ENCODE measurements at places on chromosomes 6 and 20. TPM values are rescaled to one million over a fixed set of nuclear protein-coding genes. Genes with fewer than 3 reads are reported as not detected.
A peak's percentile ranks its signal among the peaks of the same experiment; 100 is the strongest.

DNA sequence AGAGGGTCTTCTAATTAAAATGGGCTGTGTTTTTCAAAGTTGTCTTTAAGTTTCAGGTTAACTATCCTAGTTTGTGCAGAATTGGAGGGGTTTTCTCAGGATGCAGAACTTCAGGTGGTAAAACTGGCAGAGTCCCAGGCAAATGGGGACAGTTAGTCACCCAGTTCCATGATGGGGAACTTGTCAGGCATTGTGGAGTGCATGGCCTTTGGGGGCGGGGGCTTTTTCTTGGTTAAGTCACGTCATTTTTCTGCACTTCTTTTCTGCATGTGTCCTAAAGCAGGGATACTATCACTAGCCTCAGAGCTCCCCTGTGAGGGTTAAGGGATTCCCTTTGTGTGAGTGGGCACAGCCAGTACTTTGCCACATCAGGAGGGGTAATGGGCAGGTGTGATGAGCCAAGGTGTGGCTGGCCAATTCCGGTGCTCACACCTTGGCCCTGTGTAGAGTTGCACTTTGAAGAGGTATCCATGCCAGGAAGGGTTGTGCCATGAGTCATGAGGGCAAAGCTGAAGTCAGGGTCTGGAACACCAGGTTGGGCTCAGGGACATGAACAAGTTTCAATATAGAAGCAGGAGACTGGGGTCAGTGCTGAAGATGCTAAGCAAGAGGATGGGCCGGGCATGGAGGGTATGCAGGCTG, 126.0 kb upstream of the RREB1 start:
- no peak for DNase-seq

DNA sequence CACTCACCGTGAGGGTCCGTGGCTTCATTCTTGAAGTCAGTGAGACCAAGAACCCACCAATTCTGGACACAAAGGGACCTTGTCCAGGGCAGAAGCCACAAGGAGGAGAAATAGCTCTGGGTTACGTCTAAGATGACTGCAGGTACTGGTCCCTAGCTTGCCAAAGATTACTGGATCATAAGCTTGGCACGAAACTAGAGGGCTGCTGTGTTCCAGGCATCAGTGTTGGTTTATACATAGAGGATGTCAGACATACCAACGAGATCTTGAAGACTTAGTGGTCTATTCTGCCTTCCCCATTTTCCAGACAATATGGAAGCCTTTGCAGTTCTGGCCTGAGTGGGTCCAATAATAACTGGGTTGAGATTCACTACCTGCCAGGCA, 175.7 kb downstream of the TBX18 start:
- no peak for DNase-seq

- DNase-seq: peak; percentile 36
These were observed 1.6 kb downstream of the ITPR3 start for GRCh38 chr6:33622456-33623431.

GRCh38 chr6:1285956-1286355, 25.9 kb upstream of the FOXQ1 start:
- DNase-seq: peak; percentile 14

GRCh38 chr20:17871181-17871580, 97.4 kb downstream of the SNX5 start:
- DNase-seq: no peak

DNA sequence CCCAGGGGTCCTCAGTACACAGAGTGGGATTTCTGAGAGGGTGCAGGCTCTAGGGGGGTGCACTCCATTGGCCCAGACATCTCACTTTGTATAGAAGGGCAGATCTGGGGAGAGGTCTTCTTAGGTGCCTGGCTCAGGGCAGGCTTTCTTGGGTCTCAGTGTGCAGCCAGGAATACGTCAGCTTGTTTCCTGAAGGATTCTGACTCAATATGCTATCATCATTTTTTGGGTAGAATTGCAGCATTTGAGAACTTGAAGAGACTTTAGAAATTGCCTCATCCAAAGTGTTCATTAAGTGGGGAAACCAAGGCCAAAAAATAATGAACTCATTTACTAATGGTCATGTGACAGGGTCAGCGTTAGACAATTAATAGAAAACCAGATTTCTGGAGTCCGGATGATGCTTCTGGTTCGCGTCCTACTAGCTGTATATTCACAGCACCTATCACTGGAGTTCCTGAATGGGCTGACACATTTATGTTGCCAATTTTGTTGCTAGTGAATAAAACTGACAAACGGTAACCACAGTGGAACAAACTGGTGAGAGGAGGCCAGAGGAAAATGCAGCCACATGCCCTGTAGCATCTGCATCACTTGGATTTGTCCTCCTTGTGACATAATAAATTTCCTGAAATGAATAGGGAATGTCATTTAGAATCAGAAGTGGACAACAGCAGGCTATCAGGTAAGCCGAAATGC, 238.9 kb downstream of the TBC1D7 start:
- DNase-seq: no peak

DNA sequence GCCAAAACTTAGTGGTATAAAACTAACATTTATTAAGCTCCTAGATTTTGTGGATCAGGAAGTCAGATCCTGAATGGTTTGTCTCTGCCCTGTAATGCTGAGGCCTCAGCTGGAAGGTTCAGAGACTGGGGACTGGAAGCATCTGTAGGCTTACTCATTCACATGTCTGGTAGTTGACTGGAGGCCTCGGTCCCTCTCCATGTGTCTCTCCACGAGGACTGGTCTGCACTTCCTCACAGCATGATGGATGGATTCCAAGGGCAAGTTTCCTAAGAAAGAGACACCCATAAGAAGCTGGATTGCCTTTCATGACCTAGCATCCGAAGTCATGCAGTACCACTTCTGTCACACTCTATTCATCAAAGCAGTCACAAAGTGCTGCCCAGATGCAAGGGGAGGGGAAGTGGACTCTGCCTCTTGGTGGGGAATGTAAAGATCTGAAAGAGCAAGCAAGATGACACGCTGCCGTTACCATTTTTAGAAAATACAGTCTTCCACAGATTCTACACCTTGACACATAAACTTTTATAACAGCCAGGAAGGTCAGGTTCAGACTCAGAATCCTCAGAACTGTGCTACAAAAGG, 17.2 kb upstream of the MDGA1 start:
- DNase-seq: no peak

DNA sequence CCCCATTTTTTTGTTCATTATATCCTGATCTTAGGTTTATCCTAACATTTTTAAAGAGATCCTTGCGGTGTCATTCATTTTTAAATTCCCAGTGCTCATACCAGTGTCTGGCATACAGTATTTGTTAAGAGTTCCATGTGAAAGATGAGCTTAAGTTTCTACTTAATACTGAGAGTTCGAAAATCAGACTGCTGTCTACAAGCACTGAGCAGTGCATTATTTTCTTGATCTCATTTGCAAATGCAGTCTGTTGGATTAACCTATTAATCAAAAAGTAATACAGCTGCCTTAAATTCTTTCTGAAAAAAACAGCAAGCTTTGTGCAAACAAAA, 663 bp downstream of the COQ3 start:
- no peak for DNase-seq

GRCh38 chr6:156191895-156192294, 585.3 kb upstream of the ARID1B start:
- no peak for DNase-seq

DNA sequence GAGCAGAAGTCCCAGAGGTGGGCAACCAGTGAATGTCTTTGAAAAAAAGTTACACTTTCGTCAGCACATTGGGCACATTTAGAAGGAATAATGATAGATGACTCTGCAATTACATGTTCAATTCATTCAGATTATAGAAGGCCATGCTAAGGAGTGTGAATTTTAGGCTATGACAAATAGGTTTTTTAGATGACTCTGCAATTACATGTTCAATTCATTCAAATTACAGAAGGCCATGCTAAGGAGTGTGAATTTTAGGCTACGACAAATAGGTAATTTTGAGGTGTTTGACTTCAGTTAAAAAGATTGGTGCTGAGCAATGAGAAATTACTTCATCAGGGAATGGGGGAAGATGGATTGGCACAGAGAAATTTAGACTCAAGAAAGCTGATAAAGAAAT, 744.9 kb upstream of the MMS22L start:
- DNase-seq: no peak

DNA sequence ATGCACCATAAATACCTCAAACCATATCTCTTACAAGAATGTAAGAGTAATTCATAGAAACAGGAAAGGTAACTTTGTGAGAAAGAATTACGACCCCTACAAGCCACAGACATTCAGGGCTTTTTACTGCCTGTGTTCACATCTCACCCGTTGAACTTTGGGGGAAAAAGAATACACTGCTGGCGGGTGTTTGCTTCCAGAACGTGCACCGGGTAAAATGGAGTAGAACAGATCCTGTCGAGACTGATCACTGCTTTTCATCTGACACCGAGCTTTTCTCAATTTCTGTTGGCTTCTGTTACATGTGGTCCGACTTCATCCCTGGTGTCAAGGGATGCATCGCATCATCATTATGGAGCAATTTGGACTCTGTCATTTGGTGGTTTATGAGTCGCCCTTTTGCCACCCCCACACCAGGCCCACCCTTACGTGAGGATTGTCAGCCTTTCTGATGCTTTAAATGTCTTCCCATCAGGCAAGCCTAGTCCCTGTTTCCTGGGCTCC, 219.2 kb upstream of the ZFP64 start:
- no peak for DNase-seq

DNA sequence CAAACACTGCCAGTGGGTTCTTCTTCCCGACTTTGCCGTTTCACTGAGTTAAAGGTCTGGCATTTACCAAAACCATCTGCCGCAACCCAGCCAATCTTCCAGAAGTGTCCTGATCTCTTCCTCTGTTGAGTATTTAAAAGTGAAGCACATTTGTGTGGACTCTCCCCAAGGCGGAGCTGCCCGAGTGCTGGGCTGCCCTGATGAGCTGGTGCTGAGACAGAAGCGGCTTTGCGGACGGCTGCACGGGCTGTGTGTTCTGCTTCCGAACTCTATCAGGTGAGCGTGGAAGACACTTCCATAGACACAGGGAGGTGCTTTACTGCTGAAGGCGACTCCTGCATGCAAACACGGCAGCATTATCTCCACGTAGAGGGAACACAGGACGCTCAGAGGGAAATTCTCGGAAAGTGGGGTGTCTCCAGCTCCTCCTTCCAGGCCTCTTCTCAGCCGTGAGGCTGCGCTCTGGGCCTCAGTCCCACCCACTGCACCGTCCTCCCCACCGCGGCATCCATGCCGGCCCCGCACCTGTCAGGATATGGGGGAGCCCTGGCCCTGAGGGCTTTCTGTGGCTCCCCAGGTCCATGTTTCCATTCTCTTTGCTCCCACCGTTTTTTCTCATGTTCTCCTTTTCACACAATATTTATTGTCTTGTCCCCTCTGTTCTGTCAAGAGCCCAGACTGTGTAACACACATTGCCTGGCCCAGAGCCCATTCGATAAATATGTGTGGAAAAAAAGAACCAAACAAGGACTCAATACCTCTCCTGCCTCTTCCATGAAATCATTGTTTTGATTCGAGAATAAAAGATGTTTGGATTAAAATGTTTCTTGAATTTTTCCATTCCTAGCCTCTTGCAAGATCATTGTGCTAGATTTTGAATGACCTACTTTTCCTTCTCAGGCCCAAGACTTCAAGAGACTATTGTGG, 205.1 kb downstream of the DLL1 start:
- DNase-seq: no peak

- no peak for DNase-seq
These were observed 218.2 kb upstream of the SNX9 start for GRCh38 chr6:157604816-157605215.

DNA sequence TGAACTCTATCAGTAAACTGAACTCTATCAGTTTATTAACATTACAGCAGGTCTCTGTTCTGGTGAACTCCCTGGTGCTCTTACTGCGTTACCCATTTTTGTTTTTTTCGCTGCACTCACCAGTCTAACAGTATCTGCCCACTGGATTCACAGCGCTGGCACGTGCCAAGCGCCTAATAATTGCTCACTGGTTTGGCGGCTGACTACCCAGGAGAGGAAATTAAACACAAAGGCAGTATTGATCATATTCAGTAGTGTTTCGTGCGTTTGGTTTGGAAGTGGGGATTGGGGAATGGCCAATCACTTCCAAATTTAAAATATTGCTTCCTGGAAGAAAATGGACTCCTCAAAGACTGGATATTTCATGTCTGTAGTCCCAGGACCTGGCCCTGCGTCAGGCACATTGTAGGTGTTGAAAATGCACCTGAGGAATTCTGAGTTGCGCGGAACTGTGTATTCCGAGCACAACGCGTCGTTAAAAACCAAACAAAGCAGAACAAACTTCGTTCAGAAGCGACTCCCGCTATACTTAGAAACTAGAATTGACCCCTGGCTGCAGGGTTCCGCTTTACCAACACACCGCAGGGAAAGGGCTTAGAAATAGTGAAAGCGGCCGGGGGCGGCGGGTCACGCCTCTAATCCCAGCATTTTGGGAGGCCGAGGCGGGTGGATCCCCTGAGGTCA, 1.1 kb upstream of the RPS12 start:
- DNase-seq: peak; percentile 72

DNA sequence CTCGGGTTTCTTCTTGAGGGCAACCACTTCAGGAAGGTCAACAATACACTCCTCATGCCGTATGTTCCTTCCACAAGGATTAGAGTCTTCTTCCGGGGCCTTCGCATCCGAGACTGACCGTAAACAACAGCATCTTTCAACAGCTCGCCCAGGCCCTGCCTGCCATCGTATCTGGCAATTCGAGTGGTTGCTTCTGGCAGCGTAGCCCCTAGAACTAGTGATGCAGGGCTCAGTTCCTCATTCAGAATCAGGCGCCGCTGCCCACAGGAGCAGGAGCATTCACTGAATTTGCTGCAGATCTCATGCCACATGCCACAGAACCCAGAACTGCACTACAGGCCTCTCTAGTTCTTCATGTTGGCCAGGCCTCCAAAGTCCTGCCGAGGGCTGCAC, 59.0 kb upstream of the AFDN start:
- DNase-seq: no peak

GRCh38 chr6:130937942-130938604, 110.9 kb downstream of the SMLR1 start:
- DNase-seq: peak; percentile 12

DNA sequence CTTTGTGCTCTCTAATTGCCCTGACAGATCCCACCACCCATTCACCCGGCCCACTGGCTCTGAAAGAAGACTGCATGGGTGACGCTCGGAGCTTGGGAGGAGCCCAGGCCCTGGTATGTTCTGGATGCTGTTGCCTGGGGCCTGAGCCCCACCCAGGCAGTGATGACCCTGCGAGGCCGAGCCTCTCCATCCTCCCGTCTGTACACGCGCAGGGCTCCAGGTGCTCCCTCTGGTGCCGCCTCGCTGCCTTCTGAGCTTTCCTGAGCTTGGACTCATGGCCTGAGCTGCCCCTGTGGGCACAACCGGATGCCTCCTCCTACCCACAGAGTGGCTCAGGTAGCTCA, 61.2 kb downstream of the STK35 start:
- DNase-seq: no peak

DNA sequence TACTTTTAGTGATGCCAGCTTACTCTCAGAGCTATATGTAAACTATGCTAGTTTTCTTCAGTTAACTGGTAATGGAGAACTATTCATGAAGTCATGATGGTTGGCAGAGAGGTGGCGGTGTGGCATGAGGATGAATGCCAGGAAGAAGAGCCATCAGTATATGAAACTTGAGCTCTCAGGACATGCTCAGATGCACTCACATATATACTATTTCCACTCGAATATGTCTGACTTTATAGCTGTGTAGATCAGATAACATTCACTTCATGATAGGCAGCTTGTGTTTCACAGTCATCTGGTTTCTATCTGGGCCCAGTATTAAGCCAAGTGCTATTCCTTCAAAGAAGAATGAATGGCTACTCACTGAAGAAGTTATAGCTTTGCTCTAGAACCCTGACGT, 46.2 kb upstream of the CEP85L start:
- DNase-seq: no peak

CPNE1 gene
- total RNA-seq: 284 TPM

HELZ2 gene
- 26.4 TPM for total RNA-seq

HAO1 gene
- total RNA-seq: not detected

SIRPG gene
- not detected for total RNA-seq

AGPAT4 gene
- 5.8 TPM for total RNA-seq

NFATC2 gene
- total RNA-seq: not detected

ULBP2 gene
- total RNA-seq: 7.4 TPM

ACTL10 gene
- 3.5 TPM for total RNA-seq
